Renal cortex interstitium (tissue), 15 donors: ENCODE measurements at places on chromosomes 2 and 18.

DNA sequence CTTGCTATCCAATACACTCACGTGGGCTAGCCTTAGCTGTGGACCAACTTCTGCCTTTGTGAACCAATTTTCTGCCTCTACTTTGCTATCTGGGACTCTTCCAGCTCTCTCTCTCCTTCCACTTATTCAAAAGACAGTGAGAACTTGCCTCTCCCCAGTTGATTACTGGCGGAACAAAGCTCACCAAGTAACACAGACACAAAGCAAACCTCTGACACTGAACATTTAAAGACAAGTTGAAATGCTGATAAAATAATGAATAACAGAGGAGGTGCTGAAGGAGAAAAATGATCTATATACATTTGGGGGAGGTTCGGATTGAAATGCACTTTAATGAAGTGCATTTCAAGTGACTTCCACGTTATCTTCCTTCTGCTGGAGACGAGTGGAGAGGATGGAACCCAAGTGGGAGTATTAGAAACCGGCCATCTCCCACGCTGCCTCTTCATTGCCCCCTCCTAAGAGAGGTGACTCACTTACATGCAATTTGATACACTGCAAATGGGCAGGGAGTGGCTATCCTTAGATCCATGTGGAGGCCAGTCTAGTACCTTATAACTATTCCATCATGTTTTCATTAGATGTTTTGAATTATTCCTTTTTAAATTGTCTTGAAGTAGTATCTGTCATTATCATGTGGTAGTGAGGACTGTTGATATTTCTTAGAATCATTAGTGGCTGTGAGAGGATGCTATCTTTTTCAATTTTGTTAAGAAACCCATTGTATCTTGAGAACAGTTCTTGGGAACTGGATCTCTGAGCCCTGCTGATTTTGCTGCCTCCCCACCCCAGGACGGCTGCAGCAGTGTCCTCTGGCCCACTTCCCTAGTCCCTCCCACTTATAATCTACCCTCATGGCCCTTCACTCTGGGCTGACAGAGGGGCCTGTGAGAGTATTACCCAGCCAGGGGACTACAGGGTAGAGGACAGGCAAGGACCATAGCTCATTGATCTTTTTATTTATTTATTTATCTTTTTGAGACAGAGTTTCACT, 6.0 kb upstream of the GLI2 start:
- no peak for DNase-seq

- DNase-seq, result no peak
These were observed 441.1 kb downstream of the PTH2R start for GRCh38 chr2:208847651-208848050.

DNA sequence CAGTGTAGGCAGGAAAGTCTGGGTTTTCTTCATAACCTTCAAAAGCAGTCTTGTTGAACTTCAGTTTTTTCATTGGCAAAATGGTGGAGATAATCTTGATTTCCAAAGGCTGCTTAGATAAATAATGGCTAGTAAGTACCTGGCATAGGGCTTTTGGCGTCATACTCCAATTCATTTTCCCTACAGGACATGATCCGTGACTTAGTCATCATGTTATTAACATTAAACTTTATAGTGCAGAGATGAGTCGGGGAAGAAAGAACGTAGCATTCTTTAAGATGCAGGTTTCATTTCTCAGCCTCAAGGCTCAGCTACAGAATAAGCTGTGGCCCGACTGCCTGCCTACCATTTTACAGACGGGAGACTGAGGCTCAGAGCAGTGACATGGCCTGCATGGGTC, 64.0 kb downstream of the RALBP1 start:
- DNase-seq, result no peak

DNA sequence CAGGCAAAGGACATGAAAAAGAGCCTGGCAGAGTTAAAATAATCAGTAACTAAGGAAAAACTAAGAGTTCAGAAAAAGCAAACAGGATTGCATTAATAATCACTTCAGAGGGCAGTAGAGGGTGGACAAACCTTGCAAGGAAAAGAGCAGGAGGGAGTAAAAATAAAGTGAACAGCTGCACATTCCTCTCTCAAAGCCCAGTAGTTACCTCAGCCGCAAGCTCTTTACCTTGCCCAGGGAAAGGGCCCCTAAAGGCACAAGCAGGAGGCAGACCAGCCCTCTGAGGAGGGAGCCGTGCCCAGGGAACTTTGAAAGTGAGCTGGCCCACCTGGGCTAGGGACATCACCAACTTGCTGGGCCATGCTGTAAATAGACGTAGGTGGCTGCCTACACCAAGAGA, 196.9 kb downstream of the C1D start:
- no peak for DNase-seq
